Right lung (tissue), 10 donors: ENCODE measurements at places on chromosomes 13 and 19. TPM values are rescaled to one million over a fixed set of nuclear protein-coding genes. Genes with fewer than 3 reads are reported as not detected.

CEACAM1 gene
- polyA plus RNA-seq, result 8.3 TPM

PABPC3 gene
- polyA plus RNA-seq, result 0.60 TPM

FBXO27 gene
- 3.6 TPM for polyA plus RNA-seq

CRB3 gene
- 13.9 TPM for polyA plus RNA-seq

NLRP11 gene
- 0.12 TPM for polyA plus RNA-seq

ADGRE1 gene
- 0.42 TPM for polyA plus RNA-seq

CHERP gene
- polyA plus RNA-seq, result 29.2 TPM

GRCh38 chr19:19185853-19186740 is 5.9 kb downstream of the BORCS8 start:
- DNase-seq, result no peak

DNA sequence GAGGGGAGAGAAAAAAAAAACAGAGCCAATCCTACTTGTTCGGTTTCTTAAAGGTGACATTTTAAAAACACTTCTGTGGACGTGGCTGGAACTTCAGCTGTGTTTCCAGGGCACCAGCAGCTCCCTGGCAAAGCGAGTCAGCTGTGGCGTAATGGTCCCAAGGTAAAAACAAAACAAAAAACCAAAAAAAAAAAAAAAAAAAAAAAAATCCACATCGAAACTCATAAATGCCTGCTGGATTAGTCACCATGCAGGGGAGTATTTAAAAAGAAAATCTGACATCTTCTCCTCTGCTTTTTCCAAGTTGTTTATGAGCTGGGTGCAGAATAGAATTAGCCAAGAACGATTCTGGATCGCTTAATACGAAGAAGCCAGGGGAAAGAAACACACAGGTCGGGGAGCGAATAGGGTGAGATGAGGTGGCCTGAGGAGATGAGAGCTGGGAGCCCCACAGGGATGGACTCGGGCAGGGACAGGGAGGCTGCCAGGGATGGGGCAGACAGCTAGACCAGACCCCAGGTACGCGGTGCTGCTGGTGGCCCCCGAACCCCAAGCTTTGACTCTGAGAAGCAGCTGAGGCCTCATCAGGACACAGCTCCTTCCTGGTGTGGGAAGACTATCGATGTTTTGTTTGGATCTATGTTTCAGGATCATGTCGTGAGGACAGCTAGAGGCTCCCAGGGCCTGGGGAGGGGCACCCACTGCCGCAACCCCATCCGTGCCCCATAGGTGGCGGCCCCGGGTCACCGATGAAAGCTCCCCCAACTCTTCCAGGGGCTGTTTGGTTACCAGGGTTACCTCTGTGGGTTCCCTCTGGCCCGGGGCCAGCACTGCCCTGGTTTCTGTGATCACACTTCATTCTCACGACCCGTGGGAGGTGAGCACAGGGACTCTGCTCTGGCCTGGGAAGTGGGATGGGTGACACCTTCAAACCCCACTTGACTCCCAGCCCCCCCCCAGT is 3.1 kb upstream of the CTXN1 start:
- DNase-seq, result no peak

DNA sequence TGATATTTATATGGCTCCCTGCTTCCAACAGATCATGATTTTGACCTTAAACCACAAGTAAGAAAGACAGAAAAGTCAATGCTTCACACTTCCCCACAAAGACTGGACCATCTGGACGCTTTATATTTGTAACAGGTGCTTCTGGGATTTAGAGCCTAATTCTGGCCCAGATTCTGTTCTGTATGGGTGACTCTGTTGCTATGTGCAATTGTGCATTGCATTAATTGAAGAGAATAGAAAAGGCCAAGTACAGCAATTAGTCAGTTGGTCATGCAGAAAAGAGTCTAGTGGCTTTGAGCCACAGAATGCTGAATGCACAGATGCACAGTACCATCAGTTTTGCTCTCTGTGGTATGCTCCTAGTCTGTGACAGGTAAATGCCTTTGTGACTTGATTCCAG is 657.4 kb upstream of the ATXN8OS start:
- DNase-seq, result no peak

- DNase-seq, result no peak
These were observed 4.8 kb downstream of the SLC17A7 start for GRCh38 chr19:49436381-49437017.

DNA sequence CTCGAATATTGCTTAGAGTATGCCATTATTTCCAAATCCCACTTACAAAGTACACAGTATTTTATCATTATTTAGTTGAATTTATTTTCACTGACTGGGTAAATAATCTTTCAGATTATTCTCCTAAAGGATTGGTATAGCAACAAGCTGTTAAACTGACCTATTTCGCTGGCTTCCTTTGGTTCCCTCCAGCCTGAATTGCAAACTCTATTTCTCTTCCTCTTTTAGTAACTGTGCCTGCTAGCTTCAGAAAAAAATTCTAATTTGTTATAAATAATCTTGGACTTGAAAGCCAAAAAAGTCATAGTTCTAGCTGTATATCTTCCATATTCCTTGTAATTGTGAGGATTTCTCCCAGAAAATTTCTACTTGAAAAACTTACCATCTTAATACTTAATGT is 15.0 kb upstream of the CCNA1 start:
- DNase-seq, result no peak

DNA sequence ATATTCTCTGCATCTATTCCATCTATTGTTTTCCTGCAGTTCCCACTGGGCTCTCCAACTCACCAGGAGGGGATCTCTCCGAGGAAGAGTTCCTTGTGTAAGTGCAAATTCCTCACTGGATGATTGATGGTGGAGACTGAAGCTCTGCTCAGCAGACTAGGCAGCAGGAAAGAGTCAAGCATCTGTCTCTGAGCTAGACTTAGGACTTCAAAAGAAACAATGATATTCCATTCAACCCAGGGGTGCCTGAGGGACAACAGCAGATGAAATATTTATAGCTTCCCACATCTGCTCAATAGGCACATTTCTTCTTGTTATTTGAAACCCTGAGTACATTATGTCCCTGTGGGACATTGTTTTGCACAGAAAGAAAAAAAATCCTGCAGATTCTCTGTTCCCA is at the start of the genes OR7A5 and OR7C1:
TSS of gene OR7A5 (minus strand) at position 175 of the 400 bp plus-strand sequence. CDS start 6,944 bp downstream, outside the sequence.
TSS of gene OR7C1 (minus strand) at position 175 of the 400 bp plus-strand sequence. CDS start 35,049 bp downstream, outside the sequence.
- DNase-seq, result no peak

DNA sequence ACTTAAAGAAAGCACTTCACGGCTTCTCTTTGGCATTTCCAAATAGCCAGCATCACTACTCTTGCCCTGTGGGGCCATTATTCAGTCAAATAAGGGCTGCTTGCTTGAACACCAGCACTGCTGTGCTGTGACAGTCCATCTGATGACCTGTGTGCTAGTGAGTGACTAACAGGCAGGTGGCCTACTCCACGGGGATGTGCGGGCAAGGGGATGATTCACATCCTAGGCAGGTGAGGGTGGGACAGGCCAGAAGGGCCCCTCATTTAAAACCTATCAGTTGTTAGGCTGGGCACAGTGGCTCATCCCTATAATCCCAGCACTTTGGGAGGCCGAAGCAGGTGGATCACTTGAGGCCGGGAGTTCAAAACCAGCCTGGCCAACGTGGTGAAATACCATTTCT is 8.2 kb downstream of the CCNE1 start:
- DNase-seq, result no peak

DNA sequence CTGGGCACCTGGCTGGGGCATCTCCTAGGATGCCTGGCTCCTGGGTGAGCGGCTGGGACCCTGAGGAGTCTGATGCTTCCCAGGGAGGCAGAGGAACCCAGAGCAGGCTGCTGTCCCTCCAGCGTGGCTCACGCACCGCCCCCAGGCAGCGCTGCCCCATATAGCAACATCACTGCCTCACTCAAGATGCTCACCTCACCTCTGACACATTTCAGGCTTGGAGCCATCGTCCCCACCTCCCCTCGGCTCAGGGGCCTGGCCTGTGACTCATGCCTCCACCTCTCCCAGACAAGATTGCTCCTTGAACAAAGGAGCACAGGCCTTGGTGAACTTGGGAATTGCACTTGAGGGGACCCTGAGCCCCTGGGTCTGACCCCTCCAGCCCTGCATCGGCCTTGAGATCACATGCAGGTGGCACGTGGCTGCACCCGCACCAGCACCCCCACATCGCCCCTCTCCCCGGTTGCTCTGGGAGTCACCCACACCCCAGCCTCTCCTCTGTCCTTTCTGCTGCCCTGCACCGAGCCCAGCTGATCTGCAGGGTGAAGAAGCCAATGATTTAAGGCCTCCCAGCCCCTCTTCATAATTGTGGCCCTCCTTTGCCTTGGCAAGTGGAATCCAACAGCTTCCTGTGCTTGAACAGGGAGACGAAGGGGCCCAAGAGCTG is 11.2 kb downstream of the CEBPA start:
- no peak for DNase-seq

DNA sequence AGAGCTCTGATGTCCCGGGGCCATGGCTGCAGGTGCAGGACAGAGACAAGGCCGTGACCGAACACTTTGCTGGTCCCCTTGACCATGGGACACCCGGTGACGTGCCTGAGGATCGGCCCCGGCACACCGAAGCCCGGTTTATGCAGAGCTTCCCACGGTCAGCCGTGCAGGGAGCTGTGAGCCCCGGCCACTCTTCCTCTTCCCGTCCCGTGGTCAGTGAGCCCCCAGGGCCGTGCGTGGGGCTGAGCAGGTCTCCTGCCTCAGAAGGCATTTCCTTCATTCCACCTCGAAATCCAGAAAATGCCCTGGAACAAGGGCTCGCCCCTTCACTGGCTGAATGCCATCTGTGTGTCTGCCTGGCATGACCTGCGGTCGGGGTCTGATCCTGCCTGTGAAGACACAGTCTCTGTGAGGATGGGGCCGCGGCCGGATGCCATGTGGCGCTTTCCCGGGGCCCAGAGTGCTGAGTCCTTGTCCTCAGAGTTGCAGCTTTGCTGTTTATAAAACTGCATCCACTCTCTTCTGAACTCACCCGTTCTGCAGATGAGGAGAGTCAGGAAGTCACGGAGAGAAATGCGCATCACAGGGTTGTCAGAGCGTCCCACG is 16.9 kb downstream of the MCF2L start:
- no peak for DNase-seq

GRCh38 chr19:8357007-8357521 is 6.9 kb upstream of the ANGPTL4 start:
- no peak for DNase-seq

DNA sequence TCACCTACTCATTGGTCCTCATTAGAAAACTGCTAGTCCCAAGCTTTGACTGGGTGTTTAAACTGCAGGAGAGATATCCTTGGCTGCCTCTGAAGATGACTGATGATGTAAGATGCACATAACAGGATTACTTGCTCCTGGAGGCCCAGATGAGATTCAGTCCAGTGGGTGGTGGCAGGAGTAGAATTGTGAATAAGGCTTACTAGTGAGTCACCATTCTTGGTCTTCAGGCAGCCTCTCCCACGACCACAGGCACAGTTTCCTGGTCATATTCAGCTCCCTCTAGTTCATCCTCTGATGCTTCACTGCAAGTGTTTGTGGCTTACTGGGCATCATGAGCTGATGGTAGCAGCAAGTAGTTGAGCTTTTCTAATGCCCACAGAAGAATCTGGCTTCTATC is 12.1 kb downstream of the SERTM1 start:
- no peak for DNase-seq

- DNase-seq, result no peak
These were observed at the start of gene NOTCH3 for GRCh38 chr19:15200553-15201364. TSS of gene NOTCH3 (minus strand) at chr19:15200995. CDS start at chr19:15200905, 90 bp downstream.

GRCh38 chr13:27367570-27367969 is 56.8 kb upstream of the GTF3A start:
- DNase-seq, result no peak

DNA sequence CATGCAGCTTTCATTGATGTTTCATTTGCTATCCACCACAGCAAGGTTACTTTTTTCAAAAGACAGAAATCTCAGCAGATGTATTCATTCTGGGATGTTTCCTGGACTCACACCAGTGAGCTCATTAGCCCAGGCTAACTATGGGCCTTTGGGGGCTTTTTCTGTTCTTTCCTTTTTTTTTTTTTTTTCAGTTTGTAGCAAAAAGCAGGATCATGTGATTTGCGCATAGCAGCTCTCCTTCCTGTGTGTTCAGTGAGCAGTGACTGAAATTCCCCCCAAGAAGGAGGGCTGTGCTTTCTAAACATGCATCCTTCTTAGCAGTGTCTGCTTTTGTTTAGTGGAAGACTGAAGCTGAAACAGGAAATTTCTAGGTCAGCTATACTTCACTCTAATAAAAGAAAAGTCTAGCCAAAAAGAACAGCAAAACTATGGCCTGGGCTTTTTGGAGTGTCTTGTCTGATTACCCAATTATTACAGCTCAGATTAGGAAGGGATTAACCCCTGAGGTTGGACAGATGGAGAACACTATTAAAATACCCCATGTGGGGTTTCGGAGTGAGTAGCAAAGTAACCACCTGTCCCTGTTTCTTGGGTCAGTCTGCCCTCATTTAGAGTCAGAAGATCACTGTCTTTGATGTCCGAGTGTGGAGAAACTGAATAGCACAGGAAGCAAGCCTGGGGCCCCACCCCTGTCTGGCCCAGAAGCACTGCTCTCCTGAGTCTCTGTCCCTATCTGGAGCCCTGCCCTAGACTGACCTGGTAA is 8.9 kb upstream of the AMER2 start:
- DNase-seq, result no peak

GRCh38 chr13:27168086-27168485 is 3.5 kb downstream of the USP12 start:
- DNase-seq, result no peak
